WTC11 (cell line): ENCODE measurements at places on chromosomes 6 and 20. TPM values are rescaled to one million over a fixed set of nuclear protein-coding genes. Genes with fewer than 3 reads are reported as not detected.

Gene BPIFB1
- 0.09 to 0.11 TPM in 2 of 3 replicates, not detected in the other for total RNA-seq

Gene SLC24A3
- 4.7 to 5.7 TPM (median 5.3 TPM) in 3 replicates for total RNA-seq

Gene RSPO3
- 0.14 TPM in 1 of 3 replicates, not detected in the others for total RNA-seq

Gene RNF217
- 7.4 to 12.2 TPM (median 11.0 TPM) in 3 replicates for total RNA-seq

Gene SPATA2
- total RNA-seq = 10.1 to 11.3 TPM (median 11.3 TPM) in 3 replicates

Gene NRSN1
- total RNA-seq = not detected in 3 replicates

Gene ZC2HC1B
- total RNA-seq = not detected in 3 replicates

Gene WFDC5
- total RNA-seq = not detected in 3 replicates

Gene TLDC2
- 0.09 to 0.25 TPM (median 0.17 TPM) in 3 replicates for total RNA-seq

Gene FAM184A
- 13.3 to 19.2 TPM (median 16.2 TPM) in 3 replicates for total RNA-seq

Gene POM121L2
- total RNA-seq = 0.13 to 0.16 TPM in 2 of 3 replicates, not detected in the other

Gene DEFB119
- total RNA-seq = not detected in 3 replicates

Gene GSTA2
- total RNA-seq = 0.14 TPM in 1 of 3 replicates, not detected in the others

Gene KHDC1L
- 0.28 TPM in 1 of 3 replicates, not detected in the others for total RNA-seq

Gene TRMT11
- total RNA-seq = 27.5 to 32.7 TPM (median 32.3 TPM) in 3 replicates

Gene CD2AP
- 62.3 to 77.0 TPM (median 62.3 TPM) in 3 replicates for total RNA-seq

Gene SUMO4
- total RNA-seq = 0.55 to 1.2 TPM (median 0.73 TPM) in 3 replicates

Gene FOXQ1
- 0.25 to 0.35 TPM (median 0.30 TPM) in 3 replicates for total RNA-seq

Gene UTRN
- total RNA-seq = 125 to 127 TPM (median 125 TPM) in 3 replicates

Gene SPATS1
- not detected in 3 replicates for total RNA-seq

Gene BMP2
- total RNA-seq = 0.96 to 1.3 TPM (median 1.2 TPM) in 3 replicates

Gene PRKN
- 0.59 to 1.0 TPM (median 1.0 TPM) in 3 replicates for total RNA-seq

Gene RBPJL
- total RNA-seq = 0.78 to 0.85 TPM (median 0.80 TPM) in 3 replicates

Gene ANKRD66
- not detected in 3 replicates for total RNA-seq

Gene F13A1
- total RNA-seq = 1.0 to 1.3 TPM (median 1.1 TPM) in 3 replicates

Gene TSPO2
- total RNA-seq = not detected in 3 replicates

Gene TNNC2
- total RNA-seq = 2.7 to 3.6 TPM (median 3.0 TPM) in 3 replicates

Gene TMEM244
- not detected in 3 replicates for total RNA-seq

Gene PLEKHG1
- 2.6 to 3.5 TPM (median 2.7 TPM) in 3 replicates for total RNA-seq

Gene ENPP5
- total RNA-seq = 9.1 to 10.8 TPM (median 9.3 TPM) in 3 replicates

Gene ADTRP
- 0.44 to 0.98 TPM (median 0.50 TPM) in 3 replicates for total RNA-seq

Gene COL21A1
- total RNA-seq = 4.4 to 5.5 TPM (median 4.4 TPM) in 3 replicates

Gene MPC1
- 8.7 to 10.7 TPM (median 9.6 TPM) in 3 replicates for total RNA-seq

Gene FRK
- total RNA-seq = 0.13 to 0.18 TPM (median 0.16 TPM) in 3 replicates

Gene FAM83C
- total RNA-seq = not detected in 3 replicates

Gene EDEM2
- 22.7 to 24.2 TPM (median 24.0 TPM) in 3 replicates for total RNA-seq

Gene GABRR1
- total RNA-seq = 0.23 to 0.30 TPM (median 0.24 TPM) in 3 replicates

Gene PXT1
- total RNA-seq = 0.15 TPM in 1 of 3 replicates, not detected in the others

Gene MAFB
- total RNA-seq = 5.3 to 6.7 TPM (median 6.5 TPM) in 3 replicates

Gene FIG4
- total RNA-seq = 21.3 to 24.8 TPM (median 24.3 TPM) in 3 replicates

Gene MOG
- 0.55 to 1.2 TPM (median 0.57 TPM) in 3 replicates for total RNA-seq

Gene TTBK1
- total RNA-seq = 0.66 to 0.78 TPM (median 0.68 TPM) in 3 replicates
